ENCODE measurements at places on chromosomes 1 and 21. TPM values are rescaled to one million over a fixed set of nuclear protein-coding genes. Genes with fewer than 3 reads are reported as not detected.

Gene TSACC
- not detected for total RNA-seq

GRCh38 chr1:242128951-242129502, 130.1 kb upstream of the MAP1LC3C start:
- DNase-seq: no peak

DNA sequence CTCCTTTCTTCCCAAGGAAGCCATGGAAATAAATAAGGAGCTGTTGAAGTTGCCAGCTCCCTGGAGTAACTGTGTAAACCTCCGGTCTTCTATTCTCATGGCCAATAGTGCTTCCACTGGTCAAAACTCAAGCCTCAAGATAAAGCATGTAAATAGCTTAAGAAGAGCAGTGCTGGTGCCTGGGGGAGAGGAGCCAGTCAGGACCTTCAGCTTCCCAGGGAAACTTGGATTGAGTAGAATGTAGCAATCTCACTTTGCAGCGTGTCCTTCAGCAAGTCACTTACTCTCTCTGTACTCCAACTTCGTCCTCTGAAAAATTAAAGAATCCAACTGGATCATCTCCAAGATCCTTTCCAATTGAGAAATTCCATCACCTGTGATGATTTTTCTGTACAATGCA, 44.7 kb downstream of the NAV1 start:
- no peak for DNase-seq

Gene IFT25
- 47.5 TPM for total RNA-seq

DNA sequence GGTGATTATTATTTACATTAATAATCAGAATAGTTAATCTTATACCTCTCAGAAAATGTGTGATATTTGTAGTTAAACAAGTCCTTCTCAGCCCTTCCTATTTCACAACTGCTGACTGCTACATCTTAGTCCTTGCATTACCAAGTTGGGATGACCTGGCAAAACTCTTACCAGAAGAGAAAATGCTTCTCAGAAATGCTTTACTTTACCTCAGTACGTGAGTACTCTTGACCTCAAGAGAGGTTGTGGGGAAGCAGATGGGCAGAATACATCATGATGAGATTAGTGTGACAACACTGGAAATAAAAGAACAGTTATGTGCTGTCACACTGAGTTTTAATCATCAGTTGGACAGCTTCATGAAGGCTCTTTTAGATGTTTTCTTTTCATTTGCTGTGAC, 16.2 kb downstream of the CFAP126 start:
- DNase-seq: no peak

Measured in naive thymus-derived CD8-positive, alpha-beta T cell (primary cell).